T-helper 17 cell (primary cell): ENCODE measurements at places on chromosomes 1 and 21. TPM values are rescaled to one million over a fixed set of nuclear protein-coding genes. Genes with fewer than 3 reads are reported as not detected.

The CELSR2 gene
- 3.3 TPM for total RNA-seq

The HPCA gene
- not detected for total RNA-seq

The PTCH2 gene
- 1.6 TPM for total RNA-seq

GRCh38 chr1:162275622-162276175 lies 101.0 kb downstream of the SPATA46 start:
- no peak for DNase-seq

DNA sequence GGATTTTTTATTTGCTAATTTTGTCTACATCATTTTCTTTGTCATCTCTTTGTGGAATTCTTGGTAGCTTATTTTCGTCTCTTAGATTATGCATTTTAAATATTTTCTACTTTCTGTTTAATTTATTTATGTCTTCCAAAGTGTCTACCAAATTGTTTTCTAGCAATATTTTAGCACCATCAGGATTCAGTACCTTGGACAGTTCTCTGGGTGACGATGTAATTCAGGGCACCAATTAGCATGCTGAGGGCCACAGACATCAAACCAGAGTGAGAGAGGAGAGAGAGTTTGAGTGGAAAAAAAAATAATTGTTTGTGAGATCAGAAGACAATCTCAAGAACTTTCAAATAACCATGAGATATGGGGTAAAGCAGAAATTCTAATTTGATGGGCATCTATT lies 169.8 kb upstream of the CXADR start:
- DNase-seq: no peak

DNA sequence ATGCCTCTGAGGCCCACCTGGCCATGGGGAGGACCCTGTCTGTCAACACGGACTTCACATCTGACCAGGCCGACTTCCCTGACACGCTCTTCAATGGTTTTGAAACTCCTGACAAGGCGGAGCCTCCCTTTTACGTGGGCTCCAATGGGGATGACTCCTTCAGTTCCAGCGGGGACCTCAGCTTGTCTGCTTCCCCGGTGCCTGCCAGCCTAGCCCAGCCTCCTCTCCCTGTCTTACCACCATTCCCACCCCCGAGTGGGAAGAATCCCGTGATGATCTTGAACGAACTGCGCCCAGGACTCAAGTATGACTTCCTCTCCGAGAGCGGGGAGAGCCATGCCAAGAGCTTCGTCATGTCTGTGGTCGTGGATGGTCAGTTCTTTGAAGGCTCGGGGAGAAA lies 101.8 kb downstream of the ADARB1 start:
- no peak for DNase-seq

- DNase-seq: no peak
Observed at GRCh38 chr1:21510885-21511578, 1.8 kb downstream of the ALPL start.

- no peak for DNase-seq
Observed at GRCh38 chr1:206952171-206952570, 5.9 kb upstream of the PIGR start.

DNA sequence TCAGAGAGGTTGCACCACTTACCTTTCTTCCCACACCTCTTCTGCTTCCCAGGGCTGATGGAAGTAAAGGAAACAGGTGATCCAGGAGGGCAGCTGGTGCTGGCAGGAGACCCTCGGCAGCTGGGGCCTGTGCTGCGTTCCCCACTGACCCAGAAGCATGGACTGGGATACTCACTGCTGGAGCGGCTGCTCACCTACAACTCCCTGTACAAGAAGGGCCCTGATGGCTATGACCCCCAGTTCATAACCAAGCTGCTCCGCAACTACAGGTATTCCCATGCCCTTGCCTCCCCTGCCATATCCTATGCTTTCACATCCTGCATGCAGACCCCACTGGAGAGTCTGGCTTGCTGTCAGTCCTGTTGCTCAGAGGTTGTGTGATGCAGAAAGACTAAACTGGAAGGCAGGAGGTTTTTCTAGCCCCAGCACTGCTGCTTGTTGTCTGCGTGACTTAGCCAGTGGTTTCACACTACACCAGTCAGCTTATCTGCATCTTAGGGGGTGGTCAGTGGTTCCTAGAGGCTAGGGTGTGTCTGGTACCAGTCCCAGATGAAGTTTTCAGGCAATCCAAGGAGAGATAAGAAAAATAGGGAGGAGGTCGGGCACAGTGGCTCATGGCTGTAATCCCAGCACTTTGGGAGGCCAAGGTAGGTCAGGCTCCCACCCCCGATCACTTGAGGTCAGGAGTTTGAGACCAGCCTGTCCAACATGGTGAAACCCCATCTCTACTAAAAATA lies 10.2 kb downstream of the RHOC start:
- DNase-seq: no peak

GRCh38 chr1:198106011-198106410 lies 50.8 kb upstream of the NEK7 start:
- no peak for DNase-seq

- no peak for DNase-seq
Observed at GRCh38 chr21:44291078-44291935, 5.6 kb downstream of the AIRE start.

DNA sequence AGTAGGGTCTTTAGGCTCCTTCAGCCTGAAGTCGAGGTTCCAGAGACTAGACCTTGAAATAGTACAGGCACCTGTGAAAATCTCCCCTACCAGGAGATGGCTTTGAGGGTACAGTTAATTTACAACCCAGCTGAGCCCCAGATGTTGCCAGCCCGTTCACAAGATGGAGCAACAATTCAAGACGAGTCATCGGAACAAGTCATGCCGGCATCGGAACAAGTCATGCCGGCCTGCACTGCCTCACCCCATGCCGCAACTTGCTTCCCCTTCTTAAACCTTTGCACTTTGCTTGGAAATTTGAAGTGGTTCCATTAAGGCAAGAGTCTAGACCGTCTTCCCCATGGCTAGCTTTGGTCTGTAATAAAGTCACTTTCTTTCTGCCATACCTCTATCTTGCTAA lies 16.0 kb downstream of the HHAT start:
- no peak for DNase-seq
